Cardiac septum (tissue), 1 donor: ENCODE measurements at places on chromosomes 1 and 21. TPM values are rescaled to one million over a fixed set of nuclear protein-coding genes. Genes with fewer than 3 reads are reported as not detected.

GRCh38 chr1:179589509-179589908 lies 2.1 kb upstream of the TDRD5 start:
- DNase-seq: no peak

GRCh38 chr1:91054780-91055481 lies 33.1 kb upstream of the ZNF644 start:
- DNase-seq: no peak

GRCh38 chr1:226489718-226490425 lies 58.7 kb upstream of the STUM start:
- no peak for DNase-seq

- no peak for DNase-seq
These were observed 14.5 kb upstream of the RNF187 start for GRCh38 chr1:228472655-228473054.

- DNase-seq: no peak
These were observed 71.3 kb downstream of the AHCTF1 start for GRCh38 chr1:246860401-246860800.

DNA sequence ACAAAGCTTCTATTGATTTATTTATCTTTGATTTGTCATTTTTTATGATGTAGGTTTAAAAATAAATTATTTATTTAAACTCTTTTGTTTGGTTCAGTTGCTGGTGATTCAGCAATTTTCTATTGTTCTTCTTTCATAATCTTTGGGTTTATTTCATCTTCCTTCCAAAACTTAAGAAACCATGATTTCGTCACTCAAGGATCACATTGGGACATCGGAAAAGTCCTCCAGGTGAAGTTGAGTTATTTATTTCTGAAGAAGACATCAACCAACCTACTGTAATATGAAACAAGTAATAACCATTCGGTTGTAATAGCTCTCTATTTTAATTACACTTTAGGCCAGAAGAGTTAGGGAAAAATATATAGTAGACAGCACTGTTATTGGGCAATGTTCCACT lies 23.0 kb upstream of the WLS start:
- no peak for DNase-seq

GRCh38 chr1:218366322-218367052 lies 21.4 kb downstream of the TGFB2 start:
- no peak for DNase-seq

- no peak for DNase-seq
These were observed 6.7 kb upstream of the TIE1 start for GRCh38 chr1:43293896-43294760.

GRCh38 chr21:35770101-35770945 lies 290.0 kb downstream of the SETD4 start:
- DNase-seq: no peak

GRCh38 chr1:185425163-185425562 lies 108.1 kb upstream of the IVNS1ABP start:
- DNase-seq: no peak

The NIBAN1 gene
- total RNA-seq: 351 TPM

The KRTAP13-2 gene
- not detected for total RNA-seq

The OR2L2 gene
- not detected for total RNA-seq

The DMBX1 gene
- total RNA-seq: not detected

The RNF115 gene
- 74.5 TPM for total RNA-seq

The FAM177B gene
- total RNA-seq: not detected

The KRTAP19-3 gene
- total RNA-seq: not detected

The GBP5 gene
- total RNA-seq: 0.94 TPM
